ENCODE measurements at places on chromosomes 6 and 20. TPM values are rescaled to one million over a fixed set of nuclear protein-coding genes. Genes with fewer than 3 reads are reported as not detected.
A peak's percentile ranks its signal among the peaks of the same experiment; 100 is the strongest.

GRCh38 chr6:126267626-126268025, 72.3 kb upstream of the CENPW start:
- DNase-seq: no peak
- H3K4me1 ChIP-seq: no peaks in the 10 kb centered on the region
- H3K36me3 ChIP-seq: no peaks in the 10 kb centered on the region
- no peak overlapping the region for H3K27ac ChIP-seq
- H3K27me3 ChIP-seq: no peaks in the 10 kb centered on the region
- H3K4me3 ChIP-seq: no peak overlapping the region

GRCh38 chr6:112929641-112930040, 582.5 kb downstream of the RFPL4B start:
- H3K4me3 ChIP-seq: no peak overlapping the region
- H3K27me3 ChIP-seq: no peaks in the 10 kb centered on the region
- no peaks in the 10 kb centered on the region for H3K4me1 ChIP-seq
- H3K27ac ChIP-seq: no peak overlapping the region
- no peak for DNase-seq

DNA sequence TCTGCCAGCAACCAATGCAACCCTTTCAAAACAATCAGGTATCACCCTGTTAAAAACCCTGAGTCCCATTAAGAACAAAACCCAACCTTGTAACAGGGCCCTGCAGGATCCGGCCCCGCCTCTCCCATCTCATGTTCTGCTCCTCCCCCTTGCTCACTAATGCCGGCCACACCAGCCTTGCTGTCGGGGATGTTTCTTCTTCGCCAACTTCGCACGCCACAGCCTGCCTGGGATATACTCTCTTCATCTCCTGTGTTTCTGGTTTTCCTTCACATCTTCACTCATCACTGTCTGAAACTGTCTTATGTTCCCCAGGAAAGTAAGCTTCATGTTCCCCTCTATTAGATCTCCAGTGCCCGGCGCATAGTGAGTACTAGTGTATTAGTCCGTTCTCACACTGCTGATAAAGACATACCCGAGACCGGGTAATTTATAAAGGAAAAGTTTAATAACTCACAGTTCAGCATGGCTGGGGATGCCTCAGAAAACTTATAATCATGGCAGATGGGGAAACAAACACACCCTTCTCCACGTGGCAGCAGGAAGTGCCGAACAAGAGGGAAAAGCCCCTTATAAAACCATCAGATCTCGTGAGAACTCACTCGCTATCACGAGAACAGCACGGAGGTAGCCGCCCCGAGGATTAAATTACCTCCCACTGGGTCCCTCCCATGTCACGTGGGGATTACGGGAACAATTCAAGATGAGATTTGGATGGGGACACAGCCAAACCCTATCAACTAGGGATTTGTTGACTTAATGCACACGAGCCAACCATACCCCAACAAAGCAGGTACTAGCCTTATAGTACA, 5.1 kb downstream of the TP53RK start:
- no peak for DNase-seq
- H3K4me3 ChIP-seq: no peak overlapping the region
- peaks cover 19% of the 10 kb centered on the region for H3K36me3 ChIP-seq
- no peaks in the 10 kb centered on the region for H3K27me3 ChIP-seq

DNA sequence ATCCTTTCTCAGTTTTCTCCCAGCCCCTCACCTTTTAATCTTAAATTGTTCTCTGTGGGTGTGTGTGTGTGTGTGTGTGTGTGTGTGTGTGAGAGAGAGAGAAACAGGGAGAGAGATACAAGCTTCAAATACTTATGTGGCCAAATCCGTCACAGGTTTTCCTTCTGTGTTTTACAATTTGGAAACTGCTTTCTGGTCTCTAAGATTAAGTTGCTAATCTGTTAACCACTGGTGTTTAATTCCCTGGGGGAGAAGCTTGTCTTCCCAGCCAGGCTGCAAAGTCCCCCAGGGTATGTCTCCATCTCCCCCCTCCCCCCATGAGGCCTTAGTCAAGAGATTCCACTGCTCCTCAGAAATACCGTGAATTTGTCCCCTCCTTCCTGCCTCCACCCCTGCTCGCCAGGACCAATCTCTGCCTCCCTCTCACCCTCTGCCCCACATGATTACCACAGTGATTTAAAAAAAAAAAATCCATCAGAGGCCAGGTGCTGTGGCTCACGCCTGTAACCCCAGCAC, 49.0 kb downstream of the RIPOR3 start:
- H3K27me3 ChIP-seq: no peaks in the 10 kb centered on the region
- H3K4me1 ChIP-seq: no peaks in the 10 kb centered on the region
- H3K4me3 ChIP-seq: no peak overlapping the region

- no peaks in the 10 kb centered on the region for H3K4me1 ChIP-seq
- H3K27me3 ChIP-seq: no peaks in the 10 kb centered on the region
- no peak overlapping the region for H3K27ac ChIP-seq
- no peak overlapping the region for H3K4me3 ChIP-seq
- no peak for DNase-seq
These were observed 58.7 kb upstream of the SULF2 start for GRCh38 chr20:47843886-47844567.

CPXM1 gene
- total RNA-seq: 2.9 TPM

GRCh38 chr6:42378125-42378524, 73.6 kb downstream of the TRERF1 start:
- H3K27ac ChIP-seq: peak overlapping the region; percentile 80
- peaks cover 71% of the 10 kb centered on the region for H3K4me1 ChIP-seq
- peak; percentile 50 for DNase-seq

DNA sequence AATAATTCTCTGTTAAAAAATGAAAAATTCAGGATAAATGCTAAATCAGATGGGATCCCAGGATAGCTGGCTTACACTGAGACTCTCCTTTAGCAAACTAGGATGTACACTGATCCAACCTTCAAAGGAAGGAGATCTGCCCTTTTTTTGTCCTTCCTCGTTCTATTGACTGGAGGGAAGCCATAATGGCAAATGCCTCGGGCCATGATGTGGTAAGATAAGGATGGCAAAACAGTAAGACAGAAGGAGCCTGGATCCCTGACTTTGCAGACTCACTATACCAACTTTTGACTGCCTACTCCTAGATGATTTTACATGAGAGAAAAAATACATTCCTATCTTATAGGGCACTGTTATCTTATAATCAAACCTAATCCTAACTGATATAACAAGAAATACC, 156.9 kb upstream of the BEND3 start:
- DNase-seq: no peak
- no peaks in the 10 kb centered on the region for H3K27me3 ChIP-seq
- H3K27ac ChIP-seq: no peak overlapping the region
- H3K36me3 ChIP-seq: peaks cover 2% of the 10 kb centered on the region
- H3K4me3 ChIP-seq: no peak overlapping the region

NELFE gene
- 89.0 TPM for total RNA-seq

FKBP1C gene
- 0.71 TPM for total RNA-seq

- no peaks in the 10 kb centered on the region for H3K4me1 ChIP-seq
- H3K27ac ChIP-seq: no peak overlapping the region
- no peak overlapping the region for H3K4me3 ChIP-seq
- no peaks in the 10 kb centered on the region for H3K27me3 ChIP-seq
- DNase-seq: no peak
- no peaks in the 10 kb centered on the region for H3K36me3 ChIP-seq
These were observed 505.3 kb upstream of the JAG1 start for GRCh38 chr20:11178946-11179654.

HLA-DRA gene
- total RNA-seq: 6.0 TPM

CEP43 gene
- 21.3 TPM for total RNA-seq

DNA sequence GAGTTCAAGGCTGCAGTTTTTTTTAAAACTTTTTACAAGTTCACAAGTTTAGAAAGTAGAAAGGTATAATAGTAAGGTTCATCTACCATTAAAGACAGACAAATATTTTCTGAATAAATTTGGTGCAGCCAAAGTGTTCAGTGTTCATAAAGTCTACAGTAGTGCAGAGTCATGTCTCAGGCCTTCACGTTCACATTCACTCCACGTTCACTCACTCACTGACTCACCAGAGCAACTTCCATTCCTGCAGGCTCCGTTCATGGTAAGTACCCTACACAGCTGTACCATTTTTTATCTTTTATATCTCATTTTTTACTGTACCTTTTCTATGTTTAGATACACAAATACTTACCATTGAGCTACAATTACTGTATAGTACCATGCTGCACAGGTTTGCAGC, 67.6 kb downstream of the B4GALT5 start:
- no peak overlapping the region for H3K27ac ChIP-seq
- H3K4me1 ChIP-seq: no peaks in the 10 kb centered on the region
- H3K36me3 ChIP-seq: peaks cover 27% of the 10 kb centered on the region

TRIM10 gene
- total RNA-seq: 0.38 TPM

DNA sequence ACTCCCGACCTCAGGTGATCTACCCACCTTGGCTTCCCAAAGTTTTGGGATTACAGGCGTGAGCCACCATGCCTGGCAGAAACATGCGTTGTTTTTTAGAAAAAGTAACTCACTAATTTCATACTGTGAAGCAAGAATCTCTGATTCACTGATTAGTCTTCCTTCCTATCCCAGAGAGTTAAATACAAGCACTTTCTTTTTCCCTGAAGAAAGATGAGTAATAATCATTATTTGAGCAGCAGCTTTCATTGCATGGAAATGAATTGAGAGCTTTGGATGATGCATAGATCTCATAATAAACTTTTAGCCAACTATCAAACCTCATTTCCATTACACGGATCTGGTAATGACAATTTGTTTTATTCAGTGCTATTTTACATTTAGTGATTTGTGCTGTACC, 892.5 kb upstream of the EYS start:
- no peaks in the 10 kb centered on the region for H3K36me3 ChIP-seq
- H3K27ac ChIP-seq: no peak overlapping the region
- H3K4me1 ChIP-seq: no peaks in the 10 kb centered on the region
- H3K4me3 ChIP-seq: no peak overlapping the region
- no peaks in the 10 kb centered on the region for H3K27me3 ChIP-seq
- DNase-seq: no peak

SEMG1 gene
- not detected for total RNA-seq

DNA sequence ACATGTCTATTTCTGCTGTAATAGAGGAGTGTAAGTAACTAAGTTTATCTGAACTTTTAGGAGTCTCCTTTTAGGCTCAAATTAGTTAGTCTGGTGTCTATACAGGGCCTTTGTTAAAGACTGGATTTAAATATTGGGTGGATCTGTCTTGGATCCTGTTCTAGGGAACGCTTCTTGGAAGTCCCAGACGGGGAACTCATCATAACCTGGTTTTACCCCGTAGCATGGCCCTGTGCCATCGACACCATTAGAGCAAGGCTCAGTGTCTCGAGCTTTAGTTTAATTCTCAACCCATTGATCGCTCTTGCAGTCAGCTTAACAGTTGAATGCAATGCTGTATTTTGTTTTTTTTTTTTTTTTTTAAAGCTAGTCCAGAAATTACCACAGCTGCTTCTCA, 89.9 kb downstream of the CARMIL1 start:
- no peak overlapping the region for H3K4me3 ChIP-seq
- no peak for DNase-seq
- peaks cover 61% of the 10 kb centered on the region for H3K4me1 ChIP-seq
- H3K27ac ChIP-seq: no peak overlapping the region

TFAP2C gene
- total RNA-seq: not detected

DNA sequence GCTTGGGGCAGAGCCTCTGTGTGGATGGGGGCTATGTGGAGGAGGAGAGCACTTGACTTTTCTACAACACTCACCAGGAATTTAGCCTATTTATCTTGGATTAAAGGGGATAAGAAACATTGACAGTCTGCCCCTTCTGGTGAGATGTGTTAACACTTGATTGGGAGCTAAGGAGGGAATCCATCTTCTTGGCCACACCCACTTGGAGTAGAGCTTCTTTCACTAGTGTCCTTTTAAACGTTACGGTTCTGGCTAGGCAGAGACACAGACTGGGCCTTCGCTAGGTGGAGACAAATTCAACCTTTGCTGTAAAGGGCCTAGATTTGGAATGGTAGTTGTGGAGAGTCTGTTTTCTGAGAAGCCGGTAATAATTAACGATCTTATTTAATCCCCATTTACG, 15.5 kb upstream of the TPBG start:
- H3K4me1 ChIP-seq: no peaks in the 10 kb centered on the region
- no peak overlapping the region for H3K4me3 ChIP-seq
- peaks cover 8% of the 10 kb centered on the region for H3K27me3 ChIP-seq
- H3K36me3 ChIP-seq: no peaks in the 10 kb centered on the region
- H3K27ac ChIP-seq: no peak overlapping the region
- DNase-seq: no peak

DNA sequence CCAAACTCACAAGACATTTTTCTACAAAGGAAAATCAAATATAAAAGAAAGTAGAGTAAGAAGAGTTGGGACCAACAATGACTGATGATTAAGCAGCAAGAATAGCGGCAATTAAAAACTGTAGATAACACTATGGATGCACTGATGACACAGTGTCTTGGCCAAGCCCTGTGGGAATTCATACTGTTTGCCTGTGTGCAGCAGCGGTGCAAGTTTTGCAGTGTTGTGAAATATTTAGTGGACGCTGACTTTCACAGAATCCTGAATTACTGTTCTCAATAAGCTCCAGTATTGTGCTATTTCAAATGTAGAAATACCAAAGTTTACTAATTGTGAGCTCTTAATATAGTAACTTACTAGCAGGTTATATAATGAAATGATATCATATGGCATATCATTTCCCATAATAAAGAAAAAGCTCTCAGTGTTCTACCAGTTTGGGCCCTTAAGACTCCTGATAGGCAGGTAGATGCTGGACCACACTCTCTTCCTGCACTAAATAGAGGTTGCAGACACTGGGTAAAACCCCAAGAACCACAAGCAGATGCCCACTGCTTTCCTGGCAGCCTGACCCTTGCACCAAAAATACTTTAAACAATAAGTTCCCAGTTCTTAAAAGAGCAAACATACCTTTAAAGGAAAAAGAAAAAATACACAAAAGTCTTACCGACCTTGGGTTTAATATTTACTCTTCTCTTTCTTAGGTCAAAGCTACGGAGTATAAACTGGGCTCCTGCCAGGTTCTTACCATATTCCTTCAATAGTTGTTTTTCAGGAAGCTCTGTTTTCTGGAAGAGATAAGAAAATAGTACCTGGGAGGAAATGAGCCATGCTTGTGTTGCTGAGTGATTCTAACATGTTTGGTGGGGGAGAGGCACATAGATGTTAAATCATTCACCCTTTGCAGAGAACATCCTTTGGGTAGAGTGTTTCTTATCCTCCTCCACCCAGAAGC, 41.6 kb downstream of the ANKEF1 start:
- no peak overlapping the region for H3K4me3 ChIP-seq
- H3K36me3 ChIP-seq: no peaks in the 10 kb centered on the region
- no peak for DNase-seq
- H3K4me1 ChIP-seq: peaks cover 2% of the 10 kb centered on the region
- H3K27me3 ChIP-seq: peaks cover 15% of the 10 kb centered on the region
- H3K27ac ChIP-seq: no peak overlapping the region

TXLNB gene
- total RNA-seq: 0.31 TPM

MTCH1 gene
- 114 TPM for total RNA-seq

CGAS gene
- 38.4 TPM for total RNA-seq

GRCh38 chr6:43570876-43571441, 4.9 kb downstream of the XPO5 start:
- no peak for DNase-seq
- no peak overlapping the region for H3K4me3 ChIP-seq
- peak overlapping the region; percentile 90 for H3K27ac ChIP-seq
- H3K4me1 ChIP-seq: peaks cover 35% of the 10 kb centered on the region
- H3K36me3 ChIP-seq: peaks cover 52% of the 10 kb centered on the region

- peaks cover 5% of the 10 kb centered on the region for H3K36me3 ChIP-seq
- no peak overlapping the region for H3K4me3 ChIP-seq
- peaks cover 90% of the 10 kb centered on the region for H3K4me1 ChIP-seq
- H3K27me3 ChIP-seq: no peaks in the 10 kb centered on the region
- peak overlapping the region; percentile 91 for H3K27ac ChIP-seq
These were observed 10.9 kb downstream of the HIVEP2 start for GRCh38 chr6:142934106-142934505.

- no peaks in the 10 kb centered on the region for H3K36me3 ChIP-seq
- DNase-seq: no peak
- peaks cover 4% of the 10 kb centered on the region for H3K4me1 ChIP-seq
These were observed 51.0 kb upstream of the SENP6 start for GRCh38 chr6:75550544-75551167.
